ENCODE measurements at places on chromosomes 5 and 9. TPM values are rescaled to one million over a fixed set of nuclear protein-coding genes. Genes with fewer than 3 reads are reported as not detected.

The CCDC171 gene
- 4.5 TPM for polyA plus RNA-seq

The PCDHGA7 gene
- polyA plus RNA-seq = 2.2 TPM

The SIGMAR1 gene
- polyA plus RNA-seq = 47.0 TPM

The F12 gene
- polyA plus RNA-seq = 6.4 TPM

DNA sequence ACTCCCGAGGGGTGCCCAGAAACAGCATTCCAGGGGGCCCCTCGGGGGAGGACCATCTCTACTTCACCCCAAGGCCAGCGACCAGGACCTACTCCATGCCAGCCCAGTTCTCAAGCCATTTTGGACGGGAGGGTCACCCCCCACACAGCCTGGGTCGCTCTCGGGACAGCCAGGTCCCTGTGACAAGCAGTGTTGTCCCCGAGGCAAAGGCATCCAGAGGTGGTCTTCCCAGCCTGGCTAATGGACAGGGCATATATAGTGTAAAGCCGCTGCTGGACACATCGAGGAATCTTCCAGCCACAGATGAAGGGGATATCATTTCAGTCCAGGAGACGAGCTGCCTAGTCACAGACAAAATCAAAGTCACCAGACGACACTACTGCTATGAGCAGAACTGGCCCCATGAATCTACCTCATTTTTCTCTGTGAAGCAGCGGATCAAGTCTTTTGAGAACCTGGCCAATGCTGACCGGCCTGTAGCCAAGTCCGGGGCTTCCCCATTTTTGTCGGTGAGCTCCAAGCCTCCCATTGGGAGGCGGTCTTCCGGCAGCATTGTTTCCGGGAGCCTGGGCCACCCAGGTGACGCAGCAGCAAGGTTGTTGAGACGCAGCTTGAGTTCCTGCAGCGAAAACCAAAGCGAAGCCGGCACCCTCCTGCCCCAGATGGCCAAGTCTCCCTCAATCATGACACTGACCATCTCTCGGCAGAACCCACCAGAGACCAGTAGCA is 83.9 kb downstream of the GOLPH3 start:
- DNase-seq = no peak

- no peak for DNase-seq
Measured at GRCh38 chr9:91489361-91489899, 65.8 kb upstream of the NFIL3 start.

- DNase-seq = no peak
Measured at GRCh38 chr9:113317777-113318176, 14.6 kb upstream of the RNF183 start.

- DNase-seq = peak; percentile 2
Measured at GRCh38 chr9:124980431-124980830, 39.5 kb upstream of the GOLGA1 start.

- no peak for DNase-seq
Measured at GRCh38 chr5:159913048-159913447, 3.2 kb upstream of the ADRA1B start.

DNA sequence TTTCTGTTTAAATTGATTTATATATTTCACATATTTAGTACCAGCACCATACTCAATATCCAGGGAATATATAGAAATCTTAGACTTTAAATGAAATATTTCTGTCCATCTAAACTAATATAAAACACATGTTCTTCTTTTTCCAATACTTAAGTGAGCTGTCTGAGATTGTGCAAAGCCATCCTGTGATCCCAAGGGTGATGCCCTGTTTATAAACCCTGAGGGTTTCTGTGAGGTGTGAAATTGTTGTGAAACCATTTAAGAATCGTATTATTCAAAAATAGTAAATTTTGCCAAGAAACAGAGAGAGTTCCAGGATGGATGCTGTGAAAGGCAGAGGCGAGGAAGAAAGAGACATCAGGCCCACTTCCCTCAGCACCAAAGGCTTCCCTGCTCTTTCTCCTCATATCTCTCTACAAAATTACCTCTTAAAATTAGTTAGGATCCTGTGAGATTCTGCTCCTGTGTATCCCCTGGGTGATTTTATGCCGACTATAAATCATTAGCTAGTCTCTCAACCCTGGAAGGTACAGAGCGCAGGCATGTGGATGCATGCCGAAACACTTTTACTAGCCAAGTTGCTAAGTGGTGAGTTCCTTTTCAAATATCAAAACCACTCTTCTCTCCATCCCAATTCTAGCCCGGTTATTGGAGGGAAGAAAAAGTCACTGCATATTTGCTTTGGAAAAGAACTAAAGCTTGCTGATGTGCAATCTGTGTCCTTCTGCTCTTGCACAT is 183.0 kb downstream of the GLIS3 start:
- DNase-seq = no peak

- no peak for DNase-seq
Measured at GRCh38 chr5:65171645-65172044, 310.1 kb downstream of the ADAMTS6 start.

Data from right renal cortex interstitium (tissue), 3 donors.